ENCODE measurements at places on chromosomes 6 and 20.

DNA sequence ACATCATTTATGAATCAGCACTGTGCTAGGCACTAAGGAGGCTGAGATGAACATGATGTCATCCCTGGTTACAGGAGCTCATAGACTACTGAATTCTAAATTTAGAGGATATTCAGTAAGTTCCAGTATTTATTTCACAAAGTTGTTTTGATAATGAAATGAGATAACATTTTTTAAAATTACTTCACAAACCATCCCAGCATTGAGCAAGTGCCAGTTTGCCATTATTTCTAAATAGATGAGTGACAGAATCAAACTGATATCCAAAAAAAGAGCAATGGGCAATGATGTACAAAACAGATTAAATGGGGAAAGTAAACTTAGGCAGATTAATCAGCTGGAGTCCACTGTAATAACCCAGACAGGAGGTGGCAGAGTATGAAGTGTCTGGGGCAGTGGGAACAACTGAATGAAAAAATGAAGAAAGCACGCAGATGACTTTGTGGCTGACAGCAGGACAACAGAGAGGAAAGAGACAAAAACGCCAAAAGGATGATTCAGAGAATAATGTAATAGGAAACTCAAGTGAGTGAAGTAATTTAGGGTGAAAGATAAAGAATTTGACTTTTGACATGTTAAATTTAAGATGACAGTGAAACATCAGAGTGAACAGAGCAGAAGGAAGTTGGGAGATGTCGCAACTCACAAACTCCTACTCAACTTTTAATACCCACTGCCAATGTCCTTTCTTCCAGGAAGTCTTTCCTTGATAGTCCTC lies 70.2 kb downstream of the RCAN2 start:
- no peak for DNase-seq

- DNase-seq: no peak
These were observed 23.4 kb upstream of the PTGIS start for GRCh38 chr20:49591217-49591865.

DNA sequence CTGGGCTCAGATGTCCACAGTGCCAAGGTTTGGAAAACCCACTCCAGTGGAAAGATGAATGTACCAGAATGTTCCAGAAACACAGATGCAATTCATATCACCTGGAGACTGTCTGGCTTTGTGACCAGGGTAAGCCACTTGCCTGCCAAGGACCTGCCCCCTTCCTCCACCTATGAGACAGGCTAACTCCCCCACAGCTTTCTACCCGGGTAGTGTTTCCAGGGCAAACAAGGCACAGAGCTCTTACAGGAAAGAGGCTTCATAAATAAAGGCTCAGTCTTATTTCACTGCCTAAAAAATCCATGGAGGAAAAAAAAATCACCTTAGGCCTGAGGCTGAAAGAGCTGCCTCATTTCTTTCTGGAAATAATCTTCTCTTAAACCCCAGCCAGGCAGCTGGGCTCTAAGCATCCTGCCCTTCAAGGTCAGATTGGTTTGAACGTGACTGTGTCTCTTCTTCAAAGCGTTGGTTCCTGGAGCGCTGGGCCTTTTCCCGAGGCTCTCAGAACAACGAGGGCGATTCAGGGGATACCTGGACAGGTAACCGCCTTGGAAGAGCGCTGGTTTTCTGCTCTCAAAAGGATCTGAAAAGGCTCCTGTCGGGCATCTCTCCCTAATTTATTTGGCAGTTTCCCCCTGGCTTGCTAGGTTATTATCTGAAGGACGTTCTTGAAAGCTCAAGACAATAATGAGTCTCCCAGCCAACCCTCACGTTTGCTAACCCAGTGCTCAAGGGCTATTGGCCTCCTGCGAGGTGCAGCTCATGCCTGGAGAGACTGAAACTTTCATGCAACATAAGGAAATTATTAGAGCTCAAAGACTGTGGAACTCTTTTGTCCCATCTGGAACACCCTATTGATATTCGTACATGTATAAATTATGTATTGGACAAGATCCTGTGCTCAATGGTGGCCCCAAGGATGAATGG lies 199.2 kb upstream of the PMEPA1 start:
- DNase-seq: no peak

GRCh38 chr6:107235511-107235910 lies 120.2 kb upstream of the BEND3 start:
- DNase-seq: no peak

- no peak for DNase-seq
These were observed 26.1 kb downstream of the RRBP1 start for GRCh38 chr20:17655865-17656479.

DNA sequence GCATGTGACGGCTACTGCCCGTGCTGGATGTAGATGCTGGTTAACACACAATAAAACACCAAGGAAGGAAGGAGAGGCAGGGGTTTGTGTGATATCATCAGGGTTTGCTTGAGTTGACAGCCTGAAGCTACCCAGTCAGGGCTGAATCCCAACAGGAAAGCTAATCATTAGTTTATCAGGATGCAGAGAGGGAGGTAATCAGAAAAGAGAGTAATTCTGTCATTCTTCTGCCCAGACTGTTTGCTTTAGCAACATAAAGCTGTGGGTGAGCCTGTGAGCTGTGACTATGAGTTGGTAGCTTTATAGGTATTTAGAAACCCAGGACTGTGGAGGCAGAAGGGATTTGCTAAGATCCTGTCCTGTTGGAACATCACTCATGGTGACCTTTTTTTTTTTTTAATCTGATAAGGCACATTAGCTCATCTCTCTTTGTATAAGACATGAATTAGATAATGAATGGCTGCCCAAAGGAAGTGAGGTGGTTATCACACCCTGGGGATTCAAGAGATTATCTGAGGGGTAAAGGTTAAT lies 79.3 kb downstream of the CAP2 start:
- DNase-seq: no peak

DNA sequence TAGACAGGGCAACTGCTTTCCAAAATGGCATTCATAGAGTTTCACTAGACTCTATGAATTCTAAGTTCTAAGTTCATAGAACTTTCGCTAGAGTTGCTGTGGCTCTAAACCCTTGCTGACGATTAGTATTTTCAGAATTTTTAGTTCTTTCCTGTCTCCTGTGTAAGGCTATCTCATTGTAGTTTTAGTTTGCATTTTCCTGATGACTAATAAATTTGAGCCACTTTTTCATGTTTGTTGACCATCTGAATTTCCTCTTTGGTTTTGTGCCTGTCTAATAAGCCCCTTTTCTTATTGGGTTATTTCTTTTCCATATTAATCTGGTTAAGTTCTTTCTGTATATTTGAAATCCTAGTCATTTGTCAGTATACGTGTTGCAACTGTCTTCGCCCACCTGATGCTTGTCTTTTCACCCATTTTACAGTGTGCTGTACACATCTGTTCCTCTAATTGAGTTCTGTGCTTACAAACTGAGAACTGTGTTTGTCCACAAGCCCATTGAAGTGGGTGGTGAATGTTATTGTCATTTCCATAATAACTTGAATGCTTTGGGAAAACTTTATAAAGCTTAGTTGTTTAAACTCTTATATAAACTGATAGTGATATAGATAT lies 177.7 kb upstream of the CDYL start:
- no peak for DNase-seq

GRCh38 chr6:111171577-111172400 lies 84.5 kb downstream of the SLC16A10 start:
- DNase-seq: no peak

DNA sequence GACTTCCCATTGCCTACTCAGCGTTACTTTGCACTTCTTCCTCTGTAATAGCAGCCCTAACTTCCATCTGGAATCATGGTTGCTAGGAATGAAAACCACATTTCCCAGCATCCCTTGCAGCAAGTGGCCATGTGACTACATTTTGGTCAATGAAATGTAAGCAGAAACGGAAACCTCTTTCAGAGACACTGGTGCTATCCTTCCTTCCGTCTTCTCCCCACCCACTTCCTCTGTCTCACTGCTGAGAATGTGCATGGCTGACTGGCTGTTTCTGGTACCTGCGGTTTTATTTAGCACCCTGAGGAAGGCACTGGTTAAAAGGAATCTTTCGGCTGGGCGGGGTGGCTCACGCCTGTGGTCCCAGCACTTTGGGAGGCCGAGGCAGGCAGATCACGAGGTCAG lies 107.4 kb downstream of the SCML4 start:
- DNase-seq: no peak

DNA sequence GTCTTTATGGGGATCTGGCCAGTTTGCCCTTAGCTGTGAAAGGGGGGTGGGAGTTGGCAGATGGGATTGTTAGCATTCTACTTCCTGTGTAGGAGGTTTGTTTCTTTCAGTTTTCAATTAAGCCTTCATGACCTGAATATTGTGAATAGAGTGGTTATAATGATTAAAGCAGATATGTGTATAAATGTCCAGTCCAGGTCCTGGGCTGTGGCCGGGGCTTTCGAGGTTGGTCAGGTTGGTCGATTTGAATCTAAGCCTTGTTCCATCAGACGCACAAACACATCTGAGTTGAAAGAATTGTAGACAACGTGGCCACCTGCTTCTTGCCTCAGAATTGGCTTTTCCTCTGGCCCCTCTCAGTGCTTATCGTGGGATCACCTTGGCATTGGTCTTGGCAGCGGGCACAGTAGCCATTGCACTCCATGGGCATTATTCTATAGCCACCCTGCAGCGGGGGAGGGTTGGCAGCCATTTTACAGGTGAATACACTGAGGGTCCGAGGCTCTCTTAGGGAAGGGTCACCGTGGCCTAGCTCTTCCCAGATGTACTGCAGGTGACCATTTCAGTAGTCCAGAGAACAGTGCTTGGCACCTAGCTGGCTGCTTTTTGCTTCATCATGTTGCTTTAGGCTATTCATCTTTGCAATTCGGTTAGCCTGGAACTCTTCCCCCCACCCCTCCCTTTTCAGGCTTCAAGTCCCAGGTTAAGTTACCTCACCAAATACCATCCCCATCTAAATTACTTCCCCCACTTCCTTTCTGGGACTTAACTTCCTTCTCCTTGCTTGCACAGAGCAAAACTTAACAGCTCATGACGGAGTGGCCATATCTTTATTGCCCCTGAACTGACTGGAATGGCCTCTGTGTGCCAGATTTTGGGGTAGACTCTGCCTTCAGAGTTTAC lies 1.1 kb downstream of the RNF114 start:
- DNase-seq: no peak

- no peak for DNase-seq
These were observed 39.9 kb downstream of the PREX1 start for GRCh38 chr20:48787861-48788375.

- DNase-seq: no peak
These were observed 133.7 kb upstream of the STMND1 start for GRCh38 chr6:16968101-16968500.

GRCh38 chr20:37364927-37365272 lies 19.0 kb downstream of the SRC start:
- no peak for DNase-seq

Data from hematopoietic multipotent progenitor cell treated with erythropoietin and hydrocortisone succinate and interleukin-3 and kit ligand, for 15 days (in vitro differentiated cells).